ENCODE measurements at places on chromosomes 1 and 21. TPM values are rescaled to one million over a fixed set of nuclear protein-coding genes. Genes with fewer than 3 reads are reported as not detected.

DNA sequence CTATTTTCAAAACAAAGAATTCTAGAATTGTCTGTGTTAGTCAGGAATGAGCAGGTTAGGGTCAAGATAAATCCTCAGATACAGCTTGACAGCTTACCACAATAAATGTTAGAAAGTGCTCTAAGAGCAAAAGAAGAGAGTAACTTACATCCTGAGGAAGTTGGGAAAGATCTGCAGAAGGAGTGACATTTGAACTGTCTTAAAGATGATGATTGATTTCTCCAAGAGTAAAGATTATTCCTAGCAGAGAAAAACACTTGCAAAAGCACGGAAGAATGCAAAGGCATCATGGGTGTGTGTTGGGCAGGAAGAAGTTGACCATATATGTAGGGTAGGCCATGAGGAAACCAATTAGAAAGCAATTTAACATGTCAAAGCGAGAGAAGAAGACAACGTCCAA, 175.4 kb downstream of the LRRC7 start:
- no peak overlapping the region for H3K4me3 ChIP-seq
- H3K36me3 ChIP-seq, result no peaks in the 10 kb centered on the region
- peaks cover 14% of the 10 kb centered on the region for H3K4me1 ChIP-seq
- DNase-seq, result no peak
- H3K27ac ChIP-seq, result no peak overlapping the region
- H3K27me3 ChIP-seq, result no peaks in the 10 kb centered on the region

DNA sequence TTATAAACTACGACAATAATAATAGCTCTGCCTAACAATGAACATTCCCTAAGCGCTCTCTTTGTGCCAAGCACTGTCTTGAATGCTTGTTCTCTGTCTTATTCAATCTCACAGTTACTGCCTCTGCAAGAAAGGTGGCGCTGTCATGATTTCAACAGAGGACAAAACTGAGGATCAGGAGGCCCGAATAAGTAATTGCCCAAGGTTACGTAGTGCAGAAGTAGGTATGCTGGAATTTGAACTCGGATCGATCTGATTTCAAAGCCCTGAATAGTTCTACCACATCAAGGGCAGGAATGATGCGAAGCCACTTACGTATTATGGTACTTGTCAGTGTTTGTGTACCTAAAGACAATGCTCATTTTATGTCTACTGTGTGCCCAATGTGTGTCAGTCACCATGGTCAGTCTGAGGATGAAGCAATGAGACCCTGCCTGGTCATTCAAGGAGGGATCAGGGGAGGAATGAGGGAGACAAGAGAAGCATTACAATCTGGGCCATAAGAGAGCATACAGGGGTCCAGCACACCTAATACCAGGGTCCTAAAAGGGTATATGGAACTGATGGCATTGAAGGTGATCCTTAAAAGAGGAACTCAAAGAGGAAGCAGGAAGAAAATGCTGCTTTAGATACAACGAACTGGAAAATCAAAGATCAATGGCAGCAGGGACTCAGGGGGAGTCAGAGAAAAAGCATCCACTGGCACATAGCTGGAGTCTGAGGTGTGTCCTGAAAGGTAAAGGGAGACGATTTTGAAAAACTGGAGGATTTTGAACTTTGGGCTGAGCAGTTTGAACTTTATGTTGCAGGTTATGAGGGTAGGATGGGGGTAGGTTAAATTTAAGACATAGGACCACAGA, 389.2 kb downstream of the PLPP3 start:
- H3K27ac ChIP-seq, result no peak overlapping the region
- H3K4me1 ChIP-seq, result peaks cover 9% of the 10 kb centered on the region
- H3K4me3 ChIP-seq, result no peak overlapping the region
- no peak for DNase-seq
- no peaks in the 10 kb centered on the region for H3K27me3 ChIP-seq
- H3K36me3 ChIP-seq, result no peaks in the 10 kb centered on the region

- H3K36me3 ChIP-seq, result peaks cover 4% of the 10 kb centered on the region
- peak overlapping the region; percentile 63 for H3K4me3 ChIP-seq
- DNase-seq, result no peak
- H3K27me3 ChIP-seq, result peaks cover 44% of the 10 kb centered on the region
- no peak overlapping the region for H3K27ac ChIP-seq
- H3K4me1 ChIP-seq, result peaks cover 14% of the 10 kb centered on the region
Measured at GRCh38 chr21:34670962-34671348, 2.2 kb downstream of the CLIC6 start.

DNA sequence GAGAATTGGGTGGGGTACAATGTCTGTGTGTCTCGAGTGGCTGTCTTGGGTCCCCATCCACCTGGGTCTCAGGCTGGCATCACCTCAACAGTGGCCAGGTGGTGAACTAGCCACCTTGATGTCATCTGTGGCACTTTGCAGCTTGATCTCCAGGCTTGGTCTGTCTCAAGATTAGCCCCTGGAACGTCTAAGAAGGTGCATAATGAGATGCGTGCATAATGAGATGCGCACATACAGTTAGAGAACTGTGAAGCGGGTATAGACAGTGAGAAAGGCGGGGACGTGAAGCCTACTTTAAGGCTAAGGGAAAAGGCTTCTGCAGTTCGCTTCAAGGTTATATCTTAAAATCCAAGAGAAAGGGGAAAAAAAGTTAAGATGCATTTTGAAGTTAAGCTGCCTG, 98.7 kb downstream of the WDR4 start:
- H3K36me3 ChIP-seq, result peaks cover 12% of the 10 kb centered on the region
- H3K27me3 ChIP-seq, result peaks cover 36% of the 10 kb centered on the region
- H3K27ac ChIP-seq, result peak overlapping the region; percentile 50
- peaks cover 25% of the 10 kb centered on the region for H3K4me1 ChIP-seq
- H3K4me3 ChIP-seq, result no peak overlapping the region

DNA sequence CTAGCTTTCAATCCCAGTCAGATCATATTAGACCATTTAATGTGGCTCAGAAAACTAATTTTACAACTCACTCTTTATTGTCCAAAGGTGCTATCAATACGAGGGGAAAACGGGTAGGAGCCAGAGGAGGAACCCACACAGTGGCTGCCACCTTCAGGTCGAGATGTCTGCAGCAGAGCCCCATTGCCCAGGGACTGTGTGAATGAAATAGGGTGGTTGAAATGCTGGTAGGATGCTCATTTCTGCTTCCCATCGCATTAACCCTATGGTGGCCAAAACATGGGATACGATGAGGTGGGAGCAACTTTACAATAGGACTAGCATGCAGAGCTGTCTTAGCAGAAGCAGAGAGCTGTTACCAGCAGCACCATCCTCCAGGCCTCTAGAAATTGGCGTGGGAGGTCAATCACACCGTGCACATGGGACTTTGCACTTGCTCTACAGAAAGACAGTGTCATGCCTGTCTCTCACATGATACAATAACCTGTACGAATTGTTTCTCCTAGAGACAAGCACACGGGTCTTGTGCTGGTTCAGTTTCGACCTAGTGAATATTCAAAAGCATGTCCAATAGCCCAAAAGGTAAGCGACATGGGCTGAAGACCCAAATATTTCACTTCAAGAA, 69.5 kb upstream of the DESI2 start:
- H3K27me3 ChIP-seq, result no peaks in the 10 kb centered on the region
- H3K4me1 ChIP-seq, result no peaks in the 10 kb centered on the region
- no peak for DNase-seq
- no peak overlapping the region for H3K4me3 ChIP-seq
- H3K27ac ChIP-seq, result no peak overlapping the region

- H3K4me3 ChIP-seq, result no peak overlapping the region
- peaks cover 17% of the 10 kb centered on the region for H3K4me1 ChIP-seq
- H3K27me3 ChIP-seq, result no peaks in the 10 kb centered on the region
- no peaks in the 10 kb centered on the region for H3K36me3 ChIP-seq
- DNase-seq, result no peak
- no peak overlapping the region for H3K27ac ChIP-seq
Measured at GRCh38 chr1:229003233-229004031, 267.5 kb upstream of the RAB4A start.

GRCh38 chr1:66704177-66704875, 47.9 kb upstream of the DYNLT5 start:
- no peaks in the 10 kb centered on the region for H3K36me3 ChIP-seq
- H3K4me3 ChIP-seq, result no peak overlapping the region
- H3K4me1 ChIP-seq, result peaks cover 15% of the 10 kb centered on the region
- DNase-seq, result no peak

GRCh38 chr1:61491497-61491896, 233.4 kb downstream of the TM2D1 start:
- no peaks in the 10 kb centered on the region for H3K36me3 ChIP-seq
- H3K27me3 ChIP-seq, result peaks cover 2% of the 10 kb centered on the region
- H3K4me3 ChIP-seq, result no peak overlapping the region
- H3K27ac ChIP-seq, result no peak overlapping the region

DNA sequence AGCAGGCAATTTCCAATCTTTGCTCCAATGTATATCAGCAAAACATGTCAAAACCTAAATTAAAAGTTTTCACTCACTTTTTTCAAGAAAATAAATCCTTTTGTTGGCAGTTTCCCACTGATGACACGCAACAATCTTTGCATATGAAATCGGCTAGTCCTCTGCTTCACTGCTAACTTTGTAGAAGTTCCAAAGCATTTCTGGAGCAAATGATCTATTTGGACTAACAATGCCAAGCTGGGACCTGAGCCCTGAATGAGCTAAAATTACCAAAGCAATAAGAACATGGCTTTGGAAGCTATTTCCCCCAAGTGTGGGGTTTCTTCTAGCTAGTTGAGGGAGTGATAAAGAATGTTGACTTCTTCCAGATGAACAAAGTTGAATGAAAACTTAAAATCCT, 5.1 kb downstream of the BEND5 start:
- no peaks in the 10 kb centered on the region for H3K27me3 ChIP-seq
- DNase-seq, result no peak
- H3K27ac ChIP-seq, result no peak overlapping the region

The GRIK3 gene
- total RNA-seq, result 0.38 TPM

The RAB3B gene
- total RNA-seq, result 87.1 TPM

The RGS13 gene
- total RNA-seq, result not detected

The AMY1B gene
- total RNA-seq, result not detected

The MROH7 gene
- total RNA-seq, result 0.29 TPM

Data from progenitor cell of endocrine pancreas (in vitro differentiated cells).